Endothelial cell (in vitro differentiated cells): ENCODE measurements at places on chromosomes 2 and 18.

DNA sequence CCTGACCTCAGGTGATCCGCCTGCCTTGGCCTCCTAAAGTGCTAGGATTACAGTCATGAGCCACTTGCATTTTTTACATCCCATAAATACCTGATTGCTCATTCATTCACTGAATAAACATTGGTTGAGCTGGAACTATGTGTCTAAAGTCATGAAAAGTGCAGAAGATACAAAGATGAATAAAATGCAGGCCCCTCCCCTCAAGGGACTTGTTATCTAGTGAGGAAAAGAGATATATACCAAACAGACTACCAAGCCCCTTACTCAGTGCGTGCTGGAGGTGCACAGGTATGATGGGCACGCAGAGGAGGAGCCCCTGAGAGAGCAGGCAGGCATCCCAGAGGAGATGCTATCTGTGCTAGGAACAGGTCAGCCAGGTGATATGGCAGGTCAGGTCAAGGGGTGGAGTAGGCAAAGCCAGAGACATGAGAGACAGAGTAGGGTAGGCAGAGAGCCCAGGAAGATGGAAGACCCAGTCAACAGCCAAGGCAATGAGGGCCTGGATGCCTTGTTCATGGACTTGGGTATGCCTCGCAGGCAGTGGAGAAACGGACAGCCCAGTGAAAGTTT is 7.7 kb downstream of the FHL2 start:
- H3K36me3 ChIP-seq, result peaks cover 14% of the 10 kb centered on the region
- no peaks in the 10 kb centered on the region for H3K27me3 ChIP-seq
- H3K4me3 ChIP-seq, result no peak overlapping the region
- no peak for DNase-seq
- H3K27ac ChIP-seq, result no peak overlapping the region

DNA sequence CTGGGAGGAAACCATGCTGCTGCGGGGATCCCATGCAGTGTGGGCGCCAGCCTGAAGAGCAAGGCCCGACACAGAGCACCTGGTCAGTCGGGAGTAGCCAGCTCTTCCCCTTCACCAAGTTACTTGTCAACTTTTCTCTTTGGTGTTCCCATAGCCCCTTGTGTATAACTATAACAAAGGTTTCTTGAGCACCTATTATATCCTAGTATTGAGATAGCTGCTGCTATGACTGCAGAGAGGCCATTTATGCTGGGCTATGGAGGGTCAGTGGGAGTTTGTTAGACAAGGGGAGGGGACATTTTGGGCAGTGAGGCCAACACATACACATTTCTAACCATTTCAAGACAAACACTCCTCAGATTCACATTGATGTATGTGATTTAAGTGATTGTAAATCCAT is 10.8 kb downstream of the HK2 start:
- no peak overlapping the region for H3K4me3 ChIP-seq
- H3K36me3 ChIP-seq, result no peaks in the 10 kb centered on the region

DNA sequence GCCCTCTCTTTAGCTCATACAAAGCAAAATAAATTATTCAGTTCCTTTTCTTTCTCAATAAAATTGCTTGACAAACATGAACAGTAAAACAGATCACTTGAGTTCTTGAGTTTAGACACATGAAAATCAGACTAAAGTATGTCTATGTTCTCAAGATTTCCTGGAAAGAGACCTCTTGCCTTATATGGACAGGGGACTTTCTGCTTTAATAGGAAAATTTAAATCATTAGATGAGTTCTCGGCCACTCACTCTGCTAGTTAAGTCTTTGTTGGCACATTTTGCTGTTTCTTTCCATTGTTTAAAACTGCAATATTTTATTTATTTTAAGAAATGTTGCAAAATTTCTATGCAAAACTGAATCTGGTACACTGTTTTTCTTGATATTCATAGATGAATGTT is 207.8 kb downstream of the RND3 start:
- DNase-seq, result no peak
- no peak overlapping the region for H3K4me3 ChIP-seq
- no peak overlapping the region for H3K27ac ChIP-seq

DNA sequence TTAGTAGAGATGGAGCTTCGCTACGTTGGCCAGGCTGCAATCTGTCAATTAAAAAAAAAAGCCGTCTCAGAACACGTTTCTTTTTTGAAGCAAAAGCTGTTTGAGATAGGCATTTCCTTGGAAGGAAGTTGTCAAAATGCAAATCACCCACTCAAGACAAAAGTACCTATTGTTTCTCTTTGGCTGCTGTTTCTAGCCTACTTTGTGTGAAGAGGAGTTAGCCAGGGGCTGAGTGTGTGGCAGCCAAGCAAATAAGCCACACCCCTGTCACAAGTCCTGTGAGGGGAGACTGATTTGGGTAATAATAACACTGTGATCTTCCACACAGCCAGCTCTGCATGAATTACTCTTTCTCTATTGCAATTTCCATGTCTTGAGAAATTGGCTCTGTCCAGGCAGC is 47.4 kb upstream of the CDCA7 start:
- peaks cover 9% of the 10 kb centered on the region for H3K4me1 ChIP-seq
- H3K27me3 ChIP-seq, result peaks cover 2% of the 10 kb centered on the region
- no peak overlapping the region for H3K4me3 ChIP-seq
- no peak overlapping the region for H3K27ac ChIP-seq
- H3K36me3 ChIP-seq, result peaks cover 19% of the 10 kb centered on the region
- DNase-seq, result no peak

DNA sequence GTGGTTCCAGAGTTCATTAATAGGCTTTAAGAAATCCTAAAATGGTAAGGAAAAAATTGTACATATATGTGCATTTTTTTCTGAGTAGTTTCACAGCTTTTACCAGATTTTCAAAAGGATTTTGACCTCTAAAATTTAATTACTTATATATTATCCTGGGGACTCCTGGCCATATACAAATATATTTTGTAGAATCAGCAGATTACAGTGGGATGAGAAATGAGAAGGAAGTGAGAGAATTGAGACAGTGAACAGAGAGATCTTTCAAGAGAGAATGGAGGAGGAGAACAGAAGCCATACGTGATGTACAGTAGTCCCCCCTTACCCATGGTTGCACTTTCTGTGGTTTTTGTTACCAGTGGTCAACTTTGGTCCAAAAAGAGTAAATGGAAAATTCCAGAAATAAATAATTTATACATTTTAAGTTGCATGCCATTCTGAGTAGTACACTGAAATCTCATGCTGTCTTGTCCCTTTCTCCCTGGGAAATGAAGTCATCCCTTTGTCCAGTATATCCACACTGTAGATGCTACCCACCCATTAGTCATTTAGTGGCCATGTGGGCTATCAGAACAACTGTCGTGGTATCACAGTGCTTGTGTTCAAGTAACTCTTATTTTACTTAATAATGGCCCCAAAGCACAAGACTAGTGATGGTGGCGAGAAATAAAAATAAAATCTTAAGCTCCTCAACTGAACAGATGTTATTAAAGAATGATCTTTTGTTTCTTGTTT is 130.4 kb upstream of the MYO3B start:
- H3K36me3 ChIP-seq, result no peaks in the 10 kb centered on the region
- no peak for DNase-seq
- H3K27me3 ChIP-seq, result no peaks in the 10 kb centered on the region
- no peak overlapping the region for H3K4me3 ChIP-seq

DNA sequence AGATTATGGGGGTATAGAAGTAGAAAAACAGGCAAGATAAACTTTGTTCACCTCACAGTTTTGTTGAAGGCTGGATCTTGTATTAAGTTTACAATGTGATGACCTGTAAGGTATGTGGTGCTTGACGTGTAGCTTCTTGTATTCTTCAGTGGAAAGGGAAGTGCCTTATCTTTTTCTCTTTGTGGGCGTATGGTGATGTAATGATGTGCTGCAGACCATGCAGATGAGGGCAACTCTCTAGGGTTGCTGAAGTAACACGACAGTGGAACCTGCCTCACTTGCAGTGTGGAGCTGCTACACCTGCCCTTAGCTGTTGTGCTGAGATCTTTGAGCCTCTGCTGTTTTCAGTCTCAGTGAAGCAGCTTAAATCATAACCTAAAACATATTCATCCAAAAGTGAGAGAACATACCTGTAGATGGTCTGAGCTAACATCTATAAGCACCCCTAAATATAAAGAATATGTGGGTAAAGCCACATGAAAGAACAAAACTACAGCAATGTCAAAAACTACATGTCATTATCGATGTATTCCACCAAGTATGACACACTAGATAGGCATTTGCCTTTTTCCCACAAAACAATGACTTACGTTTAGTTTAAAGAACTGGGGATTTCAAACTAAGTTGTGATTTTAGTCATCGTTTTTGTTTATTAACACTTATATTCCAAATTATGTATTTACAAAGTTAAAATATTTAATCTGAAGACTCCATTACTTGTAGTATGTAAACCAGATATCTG is 1144.1 kb downstream of the CNTNAP5 start:
- peaks cover 4% of the 10 kb centered on the region for H3K27me3 ChIP-seq
- H3K27ac ChIP-seq, result no peak overlapping the region
- no peaks in the 10 kb centered on the region for H3K36me3 ChIP-seq
- no peak overlapping the region for H3K4me3 ChIP-seq
- DNase-seq, result no peak
- no peaks in the 10 kb centered on the region for H3K4me1 ChIP-seq

- no peak overlapping the region for H3K4me3 ChIP-seq
- peaks cover 3% of the 10 kb centered on the region for H3K27me3 ChIP-seq
- H3K36me3 ChIP-seq, result no peaks in the 10 kb centered on the region
- DNase-seq, result no peak
- H3K4me1 ChIP-seq, result no peaks in the 10 kb centered on the region
- no peak overlapping the region for H3K27ac ChIP-seq
Measured at GRCh38 chr2:238996331-238997136, 148.6 kb downstream of the TWIST2 start.

GRCh38 chr18:42578792-42579191 is 536.7 kb downstream of the RIT2 start:
- no peak for DNase-seq
- H3K27ac ChIP-seq, result no peak overlapping the region
- no peak overlapping the region for H3K4me3 ChIP-seq
- H3K4me1 ChIP-seq, result no peaks in the 10 kb centered on the region

- no peak for DNase-seq
- peaks cover 6% of the 10 kb centered on the region for H3K27me3 ChIP-seq
- peaks cover 3% of the 10 kb centered on the region for H3K36me3 ChIP-seq
- H3K27ac ChIP-seq, result peak overlapping the region; percentile 91
Measured at GRCh38 chr2:33764551-33764950, 165.5 kb upstream of the FAM98A start.

DNA sequence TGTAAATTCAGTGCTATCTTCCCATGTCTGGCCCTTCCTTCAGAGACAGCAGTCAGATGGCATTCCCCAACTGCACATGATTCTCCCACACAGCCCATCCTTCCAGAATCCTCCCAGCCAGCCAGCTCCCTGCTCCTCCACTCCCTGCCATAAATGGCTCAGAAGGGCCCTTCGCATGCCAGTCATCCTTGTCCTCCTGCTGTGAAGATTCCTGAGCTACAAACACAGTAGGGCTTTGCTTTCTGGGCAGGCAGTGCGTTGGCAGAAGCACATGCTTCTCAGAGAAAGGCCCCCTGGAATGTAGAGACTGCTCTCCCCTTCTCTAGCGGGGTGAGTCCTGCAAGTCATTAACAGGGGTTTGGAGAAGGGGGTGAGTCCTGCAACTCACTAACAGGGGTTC is 71.9 kb downstream of the TEX51 start:
- peaks cover under 1% of the 10 kb centered on the region for H3K36me3 ChIP-seq
- DNase-seq, result no peak
- peaks cover 5% of the 10 kb centered on the region for H3K27me3 ChIP-seq
- no peak overlapping the region for H3K27ac ChIP-seq

DNA sequence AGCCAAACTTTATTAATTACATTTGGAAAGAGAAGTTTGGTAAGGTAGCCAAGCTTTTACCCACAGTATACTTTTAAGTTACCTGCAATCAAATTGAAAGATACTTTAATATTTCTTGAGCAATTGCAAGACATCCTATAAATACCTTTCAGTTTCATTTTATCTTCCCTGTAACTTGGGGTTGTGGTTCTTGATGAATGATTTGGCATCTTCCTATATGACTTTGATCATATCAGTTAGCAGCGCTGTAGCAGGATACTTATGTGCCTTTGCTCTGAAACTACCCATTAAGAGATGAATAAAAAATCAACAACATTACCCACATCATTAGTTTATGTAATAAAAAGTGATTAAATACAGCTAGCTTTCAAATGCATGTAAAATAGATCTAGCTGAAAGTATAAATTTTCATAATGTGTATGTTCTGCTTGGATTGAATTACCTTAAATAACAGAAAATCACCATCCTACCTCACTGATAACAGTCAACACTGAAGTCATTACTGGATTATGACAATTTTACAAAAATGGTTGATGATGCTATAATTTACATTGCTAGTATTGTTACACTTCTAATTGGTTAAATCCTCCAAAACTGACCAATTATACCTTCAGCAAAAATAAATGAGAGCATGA is 50.4 kb downstream of the MMADHC start:
- no peak overlapping the region for H3K4me3 ChIP-seq
- no peaks in the 10 kb centered on the region for H3K36me3 ChIP-seq
- peaks cover 7% of the 10 kb centered on the region for H3K4me1 ChIP-seq
- DNase-seq, result no peak
- peaks cover 2% of the 10 kb centered on the region for H3K27me3 ChIP-seq
- no peak overlapping the region for H3K27ac ChIP-seq

DNA sequence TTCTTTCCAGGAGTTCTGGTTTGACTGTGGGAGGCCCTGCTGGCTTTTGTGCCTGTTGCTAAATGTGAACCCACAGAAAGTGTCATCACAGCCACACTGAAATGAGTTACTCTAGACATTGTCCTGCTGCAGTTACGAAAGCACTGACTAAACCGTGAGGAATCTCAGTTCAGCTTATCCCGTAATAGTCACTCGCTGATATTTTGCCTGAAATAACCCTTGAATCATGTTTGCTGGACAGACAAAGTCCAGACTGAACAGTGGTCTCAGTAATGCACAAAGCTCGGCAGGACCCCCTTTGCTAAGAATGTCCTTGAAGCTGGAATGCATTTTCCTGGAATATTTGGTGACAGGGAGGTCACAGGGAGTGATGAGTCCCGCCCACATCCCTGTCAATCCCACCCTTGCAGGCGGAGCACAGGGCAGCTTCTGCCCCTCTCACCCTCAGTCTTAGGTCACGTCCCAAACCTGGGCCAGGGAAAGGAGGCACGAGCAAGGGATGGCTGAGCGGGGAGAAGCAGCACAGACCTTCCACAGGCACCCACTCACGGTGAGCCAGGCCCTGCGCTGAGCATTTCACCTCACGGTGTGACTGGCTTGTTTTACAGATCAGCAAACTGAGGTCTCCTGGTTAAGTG is 53.4 kb downstream of the ADI1 start:
- no peak for DNase-seq
- H3K4me1 ChIP-seq, result peaks cover 2% of the 10 kb centered on the region
- H3K27ac ChIP-seq, result no peak overlapping the region
- H3K27me3 ChIP-seq, result peaks cover 17% of the 10 kb centered on the region
- H3K36me3 ChIP-seq, result peaks cover 32% of the 10 kb centered on the region

GRCh38 chr2:88724643-88725332 is 33.3 kb downstream of the RPIA start:
- H3K27ac ChIP-seq, result no peak overlapping the region
- H3K27me3 ChIP-seq, result no peaks in the 10 kb centered on the region
- DNase-seq, result no peak
- peaks cover 11% of the 10 kb centered on the region for H3K4me1 ChIP-seq
- peaks cover 6% of the 10 kb centered on the region for H3K36me3 ChIP-seq
